ENCODE measurements at places on chromosomes 12 and 14.

GRCh38 chr12:948238-948637, 1.3 kb downstream of the RAD52 start:
- DNase-seq: no peak

DNA sequence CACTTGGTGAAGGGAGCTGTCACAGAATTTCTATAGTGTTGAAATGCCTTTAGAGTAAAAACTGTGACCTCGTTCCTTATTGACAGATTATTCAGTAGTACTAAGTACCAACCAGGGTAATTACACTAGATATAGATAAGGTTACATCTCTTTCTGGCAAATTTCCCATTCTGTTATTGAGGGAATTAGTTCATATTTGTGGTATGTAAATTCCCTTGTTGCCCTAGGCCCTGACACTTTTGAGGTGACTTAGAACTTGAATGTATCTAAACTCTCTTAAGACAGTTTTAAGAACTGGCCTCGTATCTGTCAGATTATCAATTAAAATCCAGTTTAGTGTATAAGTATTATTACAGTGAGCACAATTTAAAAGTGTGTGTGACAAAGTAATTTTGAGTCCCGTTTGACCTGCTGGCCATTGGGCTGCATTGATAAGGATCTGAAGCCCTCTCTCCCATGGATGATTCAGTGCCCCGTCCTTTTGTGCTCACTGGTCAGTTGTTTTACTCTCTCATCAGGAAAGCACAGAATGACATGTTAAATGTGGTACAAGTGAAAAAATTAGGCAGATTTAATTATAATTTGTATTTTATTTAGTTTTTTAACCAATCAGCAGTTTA, 123.2 kb downstream of the GPR135 start:
- peak; percentile 15 for DNase-seq

- no peak for DNase-seq
Observed at GRCh38 chr14:66099931-66100330, 386.2 kb upstream of the CCDC196 start.

DNA sequence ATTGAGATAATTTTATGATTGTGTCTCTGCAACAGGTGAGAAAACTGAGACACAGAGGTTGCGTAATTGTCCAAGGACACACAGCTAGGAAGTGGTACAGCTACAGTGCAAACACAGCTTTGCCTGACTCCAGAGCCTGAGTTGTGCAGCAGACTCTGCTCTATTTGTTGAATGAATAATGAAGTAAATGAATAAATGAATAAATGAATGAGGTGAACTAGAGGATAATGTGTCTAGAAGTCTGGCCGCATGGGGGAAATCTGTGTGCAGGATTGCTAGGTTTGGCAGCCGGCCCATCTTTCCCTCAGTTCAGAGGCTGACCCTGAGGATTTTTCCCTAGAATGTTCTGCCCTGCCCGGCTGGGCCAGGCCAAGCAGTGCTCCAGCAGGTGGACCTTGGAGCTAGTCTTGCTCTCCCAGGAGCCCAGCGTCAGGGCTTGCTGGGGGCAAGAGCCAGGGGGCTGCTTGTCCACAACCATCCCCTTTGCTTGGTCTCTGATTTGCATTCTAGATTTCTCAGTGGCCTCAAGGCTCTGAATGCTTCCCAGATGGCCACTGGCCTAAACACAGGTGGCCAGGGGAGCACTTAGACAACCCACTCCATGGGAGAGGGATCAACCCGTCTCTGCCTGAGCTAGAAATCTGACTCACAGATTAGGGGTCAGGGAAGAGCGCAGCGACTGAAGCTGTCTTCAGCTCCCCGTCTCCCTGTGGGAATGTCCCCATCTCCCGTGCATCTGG, 225.2 kb downstream of the C12orf75 start:
- no peak for DNase-seq

DNA sequence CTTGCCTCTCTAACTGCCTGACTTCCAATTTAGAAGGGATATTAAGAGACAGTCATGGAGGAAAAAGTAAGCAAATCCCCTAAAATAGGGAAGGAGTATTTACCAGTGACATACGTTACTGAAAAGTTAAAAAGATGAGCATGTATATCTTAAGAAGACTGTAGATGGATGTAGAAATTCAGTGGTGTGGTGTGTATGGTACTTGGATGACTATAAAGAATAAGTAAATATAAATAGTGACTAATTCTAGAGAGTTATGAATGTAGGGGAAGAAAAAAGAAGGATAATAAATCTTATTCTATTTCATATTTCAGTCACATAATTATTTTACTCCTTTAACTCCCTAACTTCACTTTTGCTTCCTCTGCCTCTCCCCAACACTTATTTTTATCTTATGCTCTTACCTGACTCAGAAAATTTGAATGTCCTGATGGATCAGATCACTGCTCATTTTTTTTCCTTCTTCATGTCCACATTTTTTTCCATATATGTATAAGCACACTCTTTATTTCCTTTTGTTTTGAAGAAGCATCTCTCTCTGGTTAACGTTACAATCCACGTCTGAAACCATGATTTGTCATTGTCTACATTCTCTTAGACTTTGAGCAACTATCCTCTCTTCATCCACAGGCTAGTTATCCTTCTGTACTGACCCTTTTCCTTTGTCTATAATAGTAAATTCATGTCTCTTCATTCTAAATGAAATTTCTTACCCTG, 422.7 kb upstream of the SYT1 start:
- no peak for DNase-seq

- no peak for DNase-seq
Observed at GRCh38 chr12:119460876-119461275, 126.3 kb downstream of the CCDC60 start.

DNA sequence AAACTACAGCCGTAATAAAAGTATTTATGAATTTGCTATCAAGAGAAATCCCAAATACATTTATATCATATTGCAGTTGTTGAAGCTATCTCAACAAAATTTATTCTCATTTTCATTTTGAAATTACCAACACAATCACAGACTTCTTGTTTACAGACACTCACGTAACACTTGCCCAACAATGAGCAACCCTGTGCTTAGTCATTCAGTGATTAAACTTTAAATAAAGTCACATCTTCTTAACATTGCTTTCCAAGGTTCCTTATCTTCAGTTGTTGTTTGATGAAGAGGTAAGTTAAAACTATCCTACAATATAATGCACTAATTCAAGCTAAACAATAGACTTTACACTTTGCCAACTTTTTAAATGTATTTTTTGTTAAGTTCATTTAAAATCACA, 601.8 kb downstream of the SLC16A7 start:
- DNase-seq: no peak

GRCh38 chr12:70042675-70043074, 200.6 kb upstream of the CNOT2 start:
- no peak for DNase-seq
